ENCODE measurements at places on chromosomes 4 and X. TPM values are rescaled to one million over a fixed set of nuclear protein-coding genes. Genes with fewer than 3 reads are reported as not detected.

The GIMD1 gene
- not detected for polyA plus RNA-seq

The CPE gene
- polyA plus RNA-seq = 11.5 TPM

The FAM47A gene
- not detected for polyA plus RNA-seq

The CABS1 gene
- not detected for polyA plus RNA-seq

The EPHA5 gene
- 0.02 TPM for polyA plus RNA-seq

The PIR gene
- polyA plus RNA-seq = 12.8 TPM

The CCDC110 gene
- 0.31 TPM for polyA plus RNA-seq

The SPACA5 gene
- not detected for polyA plus RNA-seq

The NUP62CL gene
- 3.0 TPM for polyA plus RNA-seq

The PAGE3 gene
- polyA plus RNA-seq = not detected

The SGMS2 gene
- polyA plus RNA-seq = 32.2 TPM

The MAGEA8 gene
- not detected for polyA plus RNA-seq

The SERPINA7 gene
- not detected for polyA plus RNA-seq

The PDHA1 gene
- polyA plus RNA-seq = 116 TPM

The DUX4 gene
- not detected for polyA plus RNA-seq

The EDNRA gene
- 4.0 TPM for polyA plus RNA-seq

The KANTR gene
- 8.6 TPM for polyA plus RNA-seq

The SUPT20HL1 gene
- polyA plus RNA-seq = not detected

The PRRG1 gene
- 2.1 TPM for polyA plus RNA-seq

The MSN gene
- 168 TPM for polyA plus RNA-seq

The CT45A8 gene
- polyA plus RNA-seq = not detected

The NRK gene
- 0.12 TPM for polyA plus RNA-seq

The PPEF1 gene
- 0.27 TPM for polyA plus RNA-seq

The SYN1 gene
- polyA plus RNA-seq = 4.5 TPM

The SSX2B gene
- not detected for polyA plus RNA-seq

The LUZP4 gene
- not detected for polyA plus RNA-seq

The SSX3 gene
- not detected for polyA plus RNA-seq

The OTUD6A gene
- not detected for polyA plus RNA-seq

The LAP3 gene
- polyA plus RNA-seq = 30.7 TPM

The CDS1 gene
- polyA plus RNA-seq = 16.4 TPM

The KIAA1210 gene
- not detected for polyA plus RNA-seq

The MAGEC3 gene
- not detected for polyA plus RNA-seq

The DMD gene
- polyA plus RNA-seq = 6.5 TPM

The TRIM61 gene
- 0.98 TPM for polyA plus RNA-seq

The BMX gene
- 3.1 TPM for polyA plus RNA-seq

The KLKB1 gene
- 0.94 TPM for polyA plus RNA-seq

The TEX13C gene
- polyA plus RNA-seq = not detected

The ABCG2 gene
- polyA plus RNA-seq = 1.0 TPM

The MAGEA2 gene
- polyA plus RNA-seq = not detected

The GAGE12J gene
- polyA plus RNA-seq = not detected

The NIPAL1 gene
- 0.76 TPM for polyA plus RNA-seq

The CSN2 gene
- not detected for polyA plus RNA-seq

The EMCN gene
- polyA plus RNA-seq = 8.3 TPM

The NLGN4X gene
- 0.31 TPM for polyA plus RNA-seq

The SPANXN4 gene
- not detected for polyA plus RNA-seq

The ZNF674 gene
- polyA plus RNA-seq = 1.6 TPM

The TREX2 gene
- polyA plus RNA-seq = 0.61 TPM

The KIT gene
- 4.9 TPM for polyA plus RNA-seq
